ENCODE measurements at places on chromosomes 16 and 17. TPM values are rescaled to one million over a fixed set of nuclear protein-coding genes. Genes with fewer than 3 reads are reported as not detected.

KRTAP4-9 gene
- total RNA-seq: not detected

RRAD gene
- total RNA-seq: 0.12 TPM

CCDC102A gene
- 5.8 TPM for total RNA-seq

NEUROD2 gene
- total RNA-seq: not detected

SLC16A6 gene
- total RNA-seq: 1.2 TPM

COX6A2 gene
- not detected for total RNA-seq

JPH3 gene
- total RNA-seq: 4.2 TPM

KIF2B gene
- not detected for total RNA-seq

SLC52A1 gene
- total RNA-seq: not detected

RHBDF2 gene
- total RNA-seq: 17.4 TPM

TNFRSF17 gene
- total RNA-seq: not detected

CES5A gene
- not detected for total RNA-seq

C16orf54 gene
- 3.5 TPM for total RNA-seq

RNF112 gene
- total RNA-seq: 1.4 TPM

SRCIN1 gene
- total RNA-seq: not detected

DRC3 gene
- 1.4 TPM for total RNA-seq

SLC35G6 gene
- total RNA-seq: not detected

MSLN gene
- not detected for total RNA-seq

CTRB1 gene
- total RNA-seq: not detected

CLEC10A gene
- not detected for total RNA-seq

RTN4RL1 gene
- total RNA-seq: 1.3 TPM

ITGB4 gene
- 0.35 TPM for total RNA-seq

SLC4A1 gene
- total RNA-seq: not detected

PIPOX gene
- 0.23 TPM for total RNA-seq

GPR179 gene
- not detected for total RNA-seq
